Activated T-cell treated with anti-CD3 and anti-CD28 coated beads for 48 hours (primary cell): ENCODE measurements at places on chromosomes 13 and 19.

DNA sequence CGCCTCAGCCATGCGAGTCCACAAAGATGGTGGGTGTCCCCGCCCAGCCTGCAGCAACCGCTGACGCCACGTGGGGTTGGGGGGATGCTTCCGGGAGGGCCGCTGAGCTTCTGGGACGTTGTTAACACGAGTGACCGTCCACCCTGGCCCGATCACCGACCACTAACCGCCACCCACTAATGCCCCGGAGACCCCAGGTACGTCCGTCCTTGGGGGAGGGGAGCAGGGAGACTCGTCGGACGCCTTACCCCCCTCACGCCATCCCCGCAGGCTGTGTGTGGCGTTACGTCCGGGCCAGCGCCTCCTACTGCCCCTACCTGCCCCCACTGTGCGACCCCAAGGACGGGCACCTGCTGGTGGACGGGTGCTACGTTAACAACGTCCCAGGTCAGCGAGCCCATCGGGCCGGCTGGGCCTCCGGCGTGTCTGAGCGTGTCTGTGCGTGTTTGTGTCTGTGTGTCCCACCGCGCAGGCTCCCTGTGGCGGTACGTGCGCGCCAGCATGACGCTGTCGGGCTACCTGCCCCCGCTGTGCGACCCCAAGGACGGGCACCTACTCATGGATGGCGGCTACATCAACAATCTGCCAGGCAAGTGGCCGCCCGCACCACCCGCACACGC, 21.3 kb downstream of the PNPLA6 start:
- DNase-seq: no peak

DNA sequence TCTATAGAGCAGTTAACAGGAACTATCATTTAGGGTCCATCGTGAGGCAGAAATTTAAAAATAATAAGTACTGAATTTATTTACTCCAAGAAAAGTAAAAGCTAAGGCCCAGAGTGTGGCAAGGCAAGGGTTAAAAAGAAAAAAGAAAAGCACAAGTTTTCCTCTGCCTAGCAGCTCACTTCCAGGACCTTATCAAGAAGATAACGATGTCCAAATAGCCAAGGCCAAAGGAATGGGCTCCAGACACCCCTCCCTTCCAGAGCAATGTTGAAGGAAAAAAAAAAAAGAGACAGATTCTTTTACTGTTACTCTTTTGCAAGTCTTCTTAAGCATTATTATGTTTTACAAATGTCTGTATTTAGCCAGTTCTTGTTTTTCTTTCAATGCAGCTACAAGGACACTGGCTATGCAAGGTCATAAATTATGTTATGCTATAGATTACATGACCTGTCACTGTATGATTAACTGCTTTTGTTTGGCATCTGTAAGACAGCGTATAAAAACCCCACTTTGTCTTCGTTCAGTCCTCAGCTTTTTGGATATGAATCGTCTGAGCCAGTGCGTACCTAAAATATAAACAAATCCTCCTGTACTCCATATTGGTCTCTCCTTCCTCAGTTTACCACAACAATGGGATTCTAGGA, 2.9 kb upstream of the ZNF700 start:
- DNase-seq: no peak

GRCh38 chr13:50697746-50698539, 145.5 kb downstream of the DLEU7 start:
- DNase-seq: no peak

GRCh38 chr13:20696073-20696472, 7.4 kb upstream of the IL17D start:
- no peak for DNase-seq

- no peak for DNase-seq
These were observed 799.8 kb upstream of the SLC10A2 start for GRCh38 chr13:103866048-103866447.

DNA sequence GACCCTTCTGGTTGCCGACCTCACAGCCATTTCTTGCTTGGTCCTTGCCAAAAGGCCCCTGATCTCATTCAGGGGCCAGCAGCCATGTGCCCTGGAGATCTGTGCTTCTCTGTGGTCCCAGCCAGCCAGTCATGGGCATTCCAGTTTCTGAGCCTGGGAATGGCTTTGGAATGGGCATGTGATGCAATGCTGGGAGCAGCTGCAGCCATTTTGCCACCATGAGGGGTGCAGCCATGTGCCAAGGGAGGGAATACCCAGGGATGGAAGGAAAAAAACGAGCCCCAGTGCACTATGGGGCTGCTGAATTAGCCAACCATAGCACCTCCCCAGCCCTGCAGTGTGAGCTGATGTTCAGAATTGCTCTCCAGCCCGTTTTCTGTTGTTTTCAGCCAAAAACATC, 26.3 kb downstream of the F2RL3 start:
- no peak for DNase-seq

DNA sequence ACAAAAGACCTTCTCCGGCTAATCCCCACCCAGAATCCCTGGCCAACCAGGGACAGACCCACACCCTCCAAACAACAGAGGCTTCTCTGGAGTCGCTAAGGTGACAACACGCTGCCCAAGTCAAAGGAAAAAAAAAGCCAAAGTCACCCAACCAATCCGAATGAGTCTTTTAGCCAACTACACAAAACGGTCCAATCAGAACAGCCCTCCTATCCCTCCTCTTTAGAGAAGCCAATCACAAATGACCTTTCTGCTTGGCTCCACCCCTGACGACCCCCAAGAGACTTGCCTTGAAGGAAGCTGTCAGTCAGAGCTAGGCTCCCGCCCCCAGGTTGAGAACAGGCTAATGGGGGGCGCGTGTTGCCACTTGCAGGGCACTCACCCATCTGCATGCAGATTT, 6.6 kb upstream of the FBXW9 start:
- DNase-seq: no peak

GRCh38 chr13:99572921-99573320, 71.6 kb downstream of the TM9SF2 start:
- DNase-seq: no peak

- DNase-seq: no peak
These were observed 40.9 kb downstream of the CLDN10 start for GRCh38 chr13:95593462-95593861.
